ENCODE measurements at places on chromosomes 11 and 22.

- no peak for DNase-seq
These were observed 5.4 kb downstream of the HYOU1 start for GRCh38 chr11:119051440-119052162.

DNA sequence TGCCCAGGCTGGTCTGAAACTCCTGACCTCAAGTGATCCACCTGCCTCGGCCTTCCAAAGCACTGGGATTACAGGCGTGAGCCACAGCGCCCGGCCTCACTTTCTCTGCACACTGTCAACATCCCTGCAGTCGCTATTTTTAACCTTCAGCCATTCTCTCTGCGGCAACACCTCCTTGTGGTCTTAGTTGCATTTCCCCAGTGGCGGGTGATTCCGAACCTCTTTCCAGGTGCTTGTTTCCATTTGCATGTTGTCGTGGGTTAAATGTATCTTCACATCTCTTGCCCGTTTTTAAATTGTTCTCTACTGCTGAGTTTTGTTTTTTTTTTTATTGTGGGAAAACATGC is 2.2 kb upstream of the SCT start:
- no peak for DNase-seq

DNA sequence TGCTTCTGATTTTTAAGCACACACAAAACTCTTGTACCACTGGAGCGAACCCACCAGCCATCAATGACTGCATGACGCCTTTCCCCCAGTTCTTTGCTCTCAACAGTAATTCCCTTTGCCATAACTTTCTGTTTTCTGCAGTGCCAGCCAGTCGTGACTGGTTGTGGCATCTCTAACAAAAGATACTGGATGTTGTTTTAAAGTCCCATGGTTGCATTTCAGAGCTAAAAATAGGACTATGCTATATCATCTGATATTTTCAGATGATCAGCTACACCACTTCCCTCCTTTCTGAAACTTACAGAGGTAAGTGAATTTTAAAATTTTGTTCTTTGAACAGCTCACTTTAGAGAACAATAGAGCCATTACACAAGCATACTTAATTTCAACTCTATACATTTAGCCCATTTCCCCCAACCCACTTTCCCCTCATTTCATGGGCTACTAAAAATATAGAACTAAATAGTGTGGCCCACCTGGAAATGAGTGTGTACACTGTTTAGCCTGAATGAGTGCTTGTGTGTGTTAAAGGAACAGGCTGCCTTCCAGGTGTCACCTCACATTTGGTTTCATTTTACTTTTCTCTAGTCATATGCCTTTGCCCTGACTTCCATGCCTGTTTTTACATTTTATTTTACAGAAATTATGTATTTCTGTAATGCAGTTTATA is 136.9 kb upstream of the ZC3H12C start:
- DNase-seq, result no peak

- no peak for DNase-seq
These were observed 5.1 kb upstream of the KLHL35 start for GRCh38 chr11:75437966-75438659.

DNA sequence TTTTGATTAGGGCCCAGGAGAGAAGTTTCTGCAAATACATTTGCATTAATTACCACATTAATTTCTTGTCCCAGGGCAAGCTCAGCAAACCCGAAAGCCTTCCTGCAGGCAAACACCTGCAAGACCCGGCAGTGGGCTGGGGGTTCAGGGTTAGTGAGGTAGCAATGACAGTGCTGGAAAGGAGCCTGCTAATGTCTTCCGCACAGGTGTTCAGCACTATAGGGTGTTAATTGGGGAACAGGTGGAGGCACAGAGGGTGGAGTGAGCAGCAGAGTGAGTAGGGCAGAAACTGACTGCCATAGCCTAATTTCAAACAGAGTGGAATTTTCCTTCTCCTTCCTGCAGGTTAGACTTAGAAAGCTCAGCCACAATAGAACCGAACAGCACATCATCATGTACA is 50.9 kb upstream of the UBASH3B start:
- no peak for DNase-seq

DNA sequence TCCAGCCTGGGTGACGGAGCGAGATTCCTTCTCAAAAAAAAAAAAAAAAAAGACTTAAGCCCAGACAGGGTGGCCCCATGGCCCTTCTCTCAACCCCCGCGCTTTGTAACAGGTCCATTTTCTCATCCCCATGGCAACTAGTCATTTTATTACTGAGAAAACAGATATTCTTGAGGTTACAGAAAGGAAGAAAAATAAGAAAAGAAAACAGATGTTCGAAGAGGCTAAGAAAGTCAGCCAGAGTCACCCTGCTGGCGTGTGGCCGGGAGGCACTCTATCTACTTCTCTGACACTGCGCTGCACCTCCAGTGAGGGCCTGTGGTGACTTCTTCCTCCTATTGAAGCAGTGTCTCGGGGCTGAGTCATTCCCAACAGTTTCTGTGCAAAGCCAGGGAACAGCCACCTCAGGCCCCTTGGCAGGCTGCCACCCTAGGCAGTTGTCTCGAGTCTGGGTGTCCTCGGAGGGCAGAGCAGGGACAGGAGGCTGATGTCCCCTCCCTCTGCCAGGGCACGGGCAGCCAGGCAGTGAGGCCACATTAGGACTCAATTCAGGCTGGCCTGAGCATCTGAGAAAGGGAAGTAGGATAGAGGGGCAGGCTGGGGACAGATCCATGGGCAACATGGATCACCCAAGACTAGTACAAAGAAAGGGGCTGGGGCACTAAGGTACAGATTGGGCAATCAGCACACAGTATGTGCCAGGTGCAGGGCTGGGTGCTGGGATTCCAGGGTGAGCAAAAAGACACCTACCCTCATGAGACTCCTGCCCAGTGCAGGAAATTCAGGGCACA is 16.4 kb upstream of the SYVN1 start:
- DNase-seq, result peak; percentile 96

- DNase-seq, result no peak
These were observed 24.7 kb downstream of the KCNE3 start for GRCh38 chr11:74442636-74443035.

DNA sequence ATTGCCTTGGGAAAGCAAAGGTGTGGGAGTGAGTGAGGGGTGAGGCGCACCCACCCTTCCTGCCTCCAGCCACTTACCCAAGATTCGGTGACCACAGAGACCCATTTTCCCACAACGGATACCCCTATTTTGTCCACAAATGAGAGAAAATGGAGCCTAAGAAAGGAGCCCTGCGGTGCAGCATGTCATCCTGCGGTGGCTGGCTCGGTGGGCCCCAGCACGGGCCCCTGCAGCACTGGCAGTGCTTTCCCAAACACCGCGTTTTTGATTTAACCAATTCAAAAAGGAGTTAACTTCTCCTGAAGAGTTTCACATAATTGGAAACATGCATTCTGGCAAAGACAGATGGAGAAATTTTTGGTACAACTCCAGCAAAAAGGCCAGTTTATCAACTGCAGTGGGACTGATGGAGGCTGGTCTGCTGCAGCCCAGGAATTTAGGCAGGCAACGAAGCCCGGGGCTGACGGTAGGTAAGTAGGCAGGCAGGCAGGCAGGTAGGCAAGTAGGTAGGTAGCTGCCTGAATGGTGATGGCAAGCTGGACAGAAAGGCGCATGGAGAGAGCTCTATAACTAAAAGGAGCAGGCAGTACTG is 84.2 kb downstream of the FDX1 start:
- DNase-seq, result no peak

DNA sequence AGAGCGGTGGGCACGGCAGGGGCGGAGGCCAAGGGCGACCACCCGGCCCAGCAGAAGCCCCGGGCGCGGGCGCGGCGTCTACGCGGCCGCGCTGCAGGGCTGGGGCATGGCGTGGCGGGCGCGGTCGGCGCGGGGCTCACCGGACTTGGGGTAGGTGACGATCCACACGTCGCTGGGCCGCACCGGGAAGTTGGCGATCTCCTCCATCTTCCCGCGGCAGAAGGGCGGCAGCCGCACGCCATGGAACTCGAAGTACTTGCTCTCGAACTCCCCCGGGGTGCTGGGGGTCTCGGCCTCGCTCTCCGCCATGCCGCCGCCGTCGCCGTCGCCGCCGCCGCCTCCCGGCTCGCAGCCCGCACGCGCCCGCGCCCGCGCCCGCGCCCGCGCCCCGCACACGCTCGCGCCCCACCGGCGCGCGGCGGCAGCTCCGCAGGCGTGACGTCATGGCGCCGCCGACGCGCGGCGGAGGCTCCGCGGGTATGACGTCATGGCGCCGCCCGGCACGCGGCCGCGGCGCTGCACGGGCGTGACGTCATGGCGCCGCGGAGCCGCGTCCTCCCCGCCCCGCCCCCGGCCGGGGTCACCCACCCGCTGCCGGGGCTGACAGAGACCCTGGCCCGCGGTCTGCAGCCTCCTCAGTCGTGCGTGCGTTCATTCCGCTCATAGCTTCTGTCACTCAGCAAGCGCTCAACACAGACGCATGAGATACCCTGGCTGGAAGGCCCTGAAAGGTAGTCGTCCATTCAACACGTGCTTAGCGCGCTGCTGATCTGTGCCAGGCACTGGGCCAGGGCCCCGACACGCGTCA is at the start of gene SULT4A1:
Gene SULT4A1, minus strand, starts transcription at position 440 of the 808 bp plus-strand sequence. Its CDS starts 131 bp downstream, at position 309.
- DNase-seq, result no peak

DNA sequence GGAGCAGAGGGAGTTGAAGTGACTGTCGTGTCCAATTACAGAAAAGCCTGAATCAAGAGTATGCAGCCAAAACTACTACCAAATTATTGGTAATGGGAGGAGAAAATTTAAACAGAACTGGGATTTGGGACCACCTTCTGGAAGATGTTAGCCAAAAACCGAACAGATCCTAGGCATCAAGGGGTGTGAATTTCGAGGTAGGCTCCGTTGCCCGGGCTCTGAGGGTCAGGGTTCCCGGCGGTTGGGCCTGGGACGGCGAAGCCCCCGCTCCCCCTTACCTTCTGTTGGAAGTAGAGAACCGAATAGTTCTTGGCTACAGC is 313 bp downstream of the PRCP start:
- DNase-seq, result no peak

- DNase-seq, result no peak
These were observed 268.0 kb downstream of the CTTN start for GRCh38 chr11:70666311-70666710.

DNA sequence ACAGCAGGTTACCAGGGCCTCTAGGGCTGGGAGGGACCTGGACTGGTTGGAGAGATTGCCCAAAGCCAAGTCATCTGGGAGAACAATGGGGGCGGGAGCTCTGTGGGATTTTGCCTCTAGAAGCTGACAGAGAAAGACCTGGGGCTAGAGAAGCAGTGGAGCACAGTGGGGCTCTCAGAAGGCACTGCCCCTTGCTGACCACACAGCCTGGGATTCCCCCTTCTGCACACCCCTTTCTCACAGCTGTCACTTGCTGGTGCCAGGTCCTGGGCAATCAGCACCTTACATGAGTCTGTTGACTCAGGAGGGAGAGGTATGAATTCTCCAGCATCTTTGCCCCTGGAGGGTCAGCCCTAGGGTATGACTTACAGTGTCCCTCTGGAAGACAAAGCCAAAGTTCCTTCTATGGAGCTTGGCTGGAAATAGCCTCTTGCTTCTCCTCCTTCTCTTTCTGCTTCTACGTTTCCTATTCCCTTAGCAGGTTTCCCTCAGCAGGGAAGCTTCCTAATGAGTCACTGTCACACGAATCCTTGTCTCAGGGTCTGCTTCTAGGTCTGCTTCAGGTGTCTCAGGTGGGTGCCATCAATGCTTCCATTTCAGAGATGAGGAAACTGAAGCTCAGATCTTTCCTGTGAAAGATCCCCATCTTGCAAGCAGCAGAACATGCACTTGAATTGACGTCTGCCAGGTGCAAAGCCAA is 27.0 kb downstream of the GDPD5 start:
- DNase-seq, result peak; percentile 44

DNA sequence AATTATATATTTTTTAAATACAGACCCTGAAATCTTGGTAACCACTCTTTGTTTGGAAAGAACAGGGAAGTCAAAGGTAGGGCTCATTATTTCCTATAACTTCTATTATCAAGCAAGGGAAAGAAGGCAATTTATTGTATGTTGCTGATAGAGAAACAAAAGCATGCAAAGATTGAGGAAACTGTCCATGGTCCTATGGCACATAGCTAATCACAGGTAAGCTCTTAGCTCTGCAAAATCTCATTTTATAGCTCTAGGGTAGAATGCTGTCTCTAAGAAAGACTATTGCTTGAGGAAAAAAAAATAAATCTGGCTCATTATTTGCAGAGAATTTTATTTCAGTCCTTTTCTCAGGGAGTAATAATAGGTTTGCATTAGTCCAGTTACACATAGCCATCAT is 7.4 kb upstream of the GUCY1A2 start:
- DNase-seq, result no peak

DNA sequence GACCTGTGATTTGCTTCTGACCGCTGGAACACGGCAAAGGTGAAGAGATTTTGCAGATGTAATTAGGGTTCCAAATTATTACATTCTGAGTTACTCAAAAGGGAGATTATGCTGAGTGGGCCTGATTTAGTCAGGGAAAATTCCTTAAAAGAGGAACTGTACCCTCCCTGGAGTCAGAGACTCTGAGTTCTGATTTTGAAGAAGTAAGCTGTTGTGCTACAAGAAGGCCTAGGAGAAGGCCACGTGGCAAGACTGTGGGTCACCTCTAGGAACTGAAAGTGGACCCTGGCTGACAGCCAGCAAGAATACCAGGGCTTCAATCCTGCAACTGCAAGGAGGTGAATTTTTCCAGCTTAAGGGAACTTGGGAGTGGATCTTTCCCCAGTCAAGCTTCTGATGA is 45.3 kb downstream of the CHRDL2 start:
- peak; percentile 76 for DNase-seq

- no peak for DNase-seq
These were observed 566.5 kb upstream of the B3GAT1 start for GRCh38 chr11:134978388-134979088.

- DNase-seq, result no peak
These were observed 43.9 kb downstream of the BBOX1 start for GRCh38 chr11:27084518-27084917.

- no peak for DNase-seq
These were observed 395.9 kb downstream of the OPCML start for GRCh38 chr11:133136376-133136775.

DNA sequence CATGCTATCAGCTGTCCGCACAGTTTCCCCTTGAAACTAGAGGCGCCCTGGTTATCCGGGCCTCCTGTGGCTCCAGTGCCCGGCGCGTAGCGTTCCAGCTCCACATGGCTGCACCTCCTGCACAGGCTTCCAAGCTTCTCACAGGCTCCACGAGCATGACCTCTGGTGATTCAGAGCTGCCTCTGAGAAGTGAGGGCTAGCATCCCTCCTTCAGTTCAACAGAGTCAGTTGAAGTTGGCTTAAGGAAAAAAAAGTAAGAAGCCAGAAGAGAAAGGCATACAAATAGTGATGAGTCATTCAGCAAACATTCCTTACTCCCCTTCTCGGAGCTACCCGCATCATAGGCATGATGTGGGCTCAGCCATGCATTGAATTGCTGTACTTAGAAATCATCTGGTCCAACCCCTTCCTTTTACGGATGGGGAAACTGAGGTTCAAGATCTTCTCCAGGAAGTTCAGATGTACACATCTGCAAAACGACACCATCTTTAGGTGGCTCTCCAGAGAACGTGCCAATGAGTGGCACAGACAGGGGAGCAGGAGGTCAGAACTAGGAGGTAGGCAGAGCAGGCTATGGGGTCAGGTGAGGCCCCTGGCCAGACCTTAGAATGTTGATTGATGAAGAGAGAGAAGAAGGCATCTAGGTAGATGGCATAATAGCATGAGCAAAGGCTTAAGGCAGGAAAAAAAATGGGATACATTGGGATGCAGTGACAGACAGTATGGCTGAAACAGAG is 216.3 kb upstream of the TBCEL start:
- DNase-seq, result no peak

GRCh38 chr11:59698506-59698905 is 15.1 kb downstream of the OR10V1 start:
- DNase-seq, result no peak

Measured in tibial artery (tissue), 4 donors.